ENCODE measurements at places on chromosomes 5 and 9.

- DNase-seq: no peak
Measured at GRCh38 chr5:4703931-4704458, 436.1 kb upstream of the ADAMTS16 start.

- DNase-seq: no peak
Measured at GRCh38 chr9:136075134-136075841, 19.8 kb downstream of the NACC2 start.

- DNase-seq: no peak
Measured at GRCh38 chr9:80437091-80437640, 865.4 kb downstream of the TLE4 start.

GRCh38 chr5:20680718-20681302, 692.8 kb upstream of the CDH18 start:
- no peak for DNase-seq

GRCh38 chr5:143922718-143923117, 110.8 kb downstream of the HMHB1 start:
- DNase-seq: no peak

DNA sequence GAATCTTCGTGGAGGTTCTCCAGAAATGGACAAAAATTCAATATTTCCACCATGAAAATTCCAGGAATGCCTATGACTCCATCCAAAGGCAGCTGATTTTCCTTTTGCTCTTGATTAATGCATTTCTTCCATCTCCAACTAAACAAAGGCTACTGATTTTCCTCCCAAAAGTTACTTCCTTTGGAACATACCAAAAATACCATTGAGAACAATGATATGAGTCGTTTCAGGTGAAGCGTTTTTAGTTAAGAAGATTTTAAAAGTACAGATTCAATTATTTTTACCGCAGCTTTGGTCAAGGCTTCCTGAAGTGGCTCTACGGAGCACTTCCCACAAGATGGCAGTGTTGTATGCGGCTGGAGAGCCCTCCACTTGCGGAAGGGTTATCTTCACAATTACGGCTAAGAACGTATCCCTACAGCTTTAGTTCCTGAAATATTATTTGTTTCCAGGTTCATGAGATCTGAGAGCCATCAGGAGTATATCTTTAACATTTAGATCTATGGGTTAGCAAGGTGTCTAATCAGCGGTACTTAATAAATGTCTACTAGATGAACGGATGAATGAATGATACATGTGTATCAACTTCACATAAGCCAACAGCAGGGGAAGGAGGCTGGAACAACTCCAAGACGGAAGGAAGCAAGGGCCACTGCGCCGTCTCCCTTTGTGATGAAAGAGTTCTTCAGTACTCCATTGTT, 35.9 kb upstream of the ARSB start:
- no peak for DNase-seq

- no peak for DNase-seq
Measured at GRCh38 chr9:33466565-33467495, 6.9 kb downstream of the NOL6 start.

DNA sequence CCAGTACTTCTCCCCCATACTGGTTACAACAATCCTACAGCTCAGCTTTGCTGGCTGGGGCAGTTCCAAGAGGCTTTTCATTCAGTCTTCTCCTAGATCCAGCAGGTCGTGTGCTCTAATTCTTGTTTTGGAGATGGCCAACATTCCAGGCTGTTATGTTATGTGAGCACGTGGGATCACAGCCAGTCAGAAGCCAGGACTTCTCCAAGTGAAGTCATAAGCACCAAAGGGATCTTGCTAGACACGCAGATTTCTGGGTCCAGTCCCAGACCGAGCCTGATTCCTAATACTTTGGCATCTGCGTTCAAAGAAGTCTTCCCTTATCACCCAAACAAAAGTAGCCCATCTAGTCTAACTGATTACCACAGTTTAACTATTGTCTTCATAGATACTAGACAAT, 1.4 kb upstream of the LARP1 start:
- DNase-seq: no peak

GRCh38 chr5:40413743-40414142, 266.0 kb upstream of the PTGER4 start:
- DNase-seq: no peak

GRCh38 chr5:72093824-72094223, 13.5 kb upstream of the MAP1B start:
- DNase-seq: no peak

All from cortex of kidney (tissue), 1 donor.